Left lung (tissue), 14 donors: ENCODE measurements at places on chromosomes 6 and 20.

DNA sequence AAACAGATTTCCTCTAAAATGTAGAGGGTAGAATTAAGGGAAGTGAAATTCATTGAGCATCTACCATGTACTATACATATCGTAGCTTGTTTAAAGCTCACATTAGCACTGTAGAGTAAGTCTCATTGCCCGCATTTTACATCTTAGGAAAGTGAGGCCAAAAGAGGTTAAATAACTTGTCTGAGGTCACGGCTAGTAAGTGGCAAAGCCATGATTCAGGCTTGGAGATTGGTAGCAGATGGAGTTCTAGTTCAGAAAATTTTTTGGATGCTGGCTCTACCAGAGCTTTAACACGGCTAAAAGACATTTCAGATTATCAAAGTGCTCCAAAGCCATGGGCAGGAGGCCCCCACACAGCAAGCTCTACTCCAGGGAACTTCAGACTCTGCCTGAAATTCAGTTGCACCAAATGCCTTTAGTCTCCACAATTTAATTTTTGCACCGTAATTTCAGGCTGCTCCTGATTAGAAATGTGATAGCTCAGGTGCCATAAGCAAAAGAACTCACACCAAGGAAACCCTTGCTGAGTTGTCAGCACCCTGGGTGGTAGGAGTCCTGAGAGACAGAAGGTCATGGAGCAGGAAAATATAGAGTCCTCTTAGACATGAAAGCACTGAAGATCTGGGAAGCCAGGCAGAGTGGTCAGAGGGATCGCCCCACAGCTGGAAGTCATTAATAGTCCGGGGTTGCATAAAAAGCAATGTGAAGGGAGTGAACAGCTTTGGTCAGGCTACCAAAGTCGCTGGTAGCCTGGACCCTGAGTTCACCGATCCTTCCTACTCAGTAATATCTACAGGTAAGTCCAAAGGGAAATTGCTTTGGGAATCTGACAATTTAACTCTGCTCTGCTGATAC is 55.2 kb upstream of the ASIP start:
- no peak for DNase-seq

DNA sequence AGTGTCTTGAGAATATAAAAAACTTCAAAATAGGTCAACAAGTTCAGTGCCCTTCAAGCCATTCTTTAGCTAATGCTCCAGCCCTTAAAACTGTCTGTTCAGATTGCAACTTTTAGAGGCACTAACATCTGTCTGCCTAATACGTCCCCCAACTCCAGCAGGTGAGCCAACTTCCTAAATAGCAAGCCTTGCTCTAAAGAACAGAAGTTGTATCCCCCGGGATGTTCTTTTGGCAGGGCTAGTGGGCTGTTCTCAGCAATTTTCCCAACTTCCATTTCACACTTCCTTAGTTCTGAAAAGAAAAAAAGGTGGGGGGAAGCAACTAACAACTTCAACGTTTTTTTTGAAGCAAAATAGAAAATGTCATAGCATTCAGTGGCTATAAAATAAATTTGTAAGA is 290.0 kb upstream of the PTCHD4 start:
- no peak for DNase-seq

DNA sequence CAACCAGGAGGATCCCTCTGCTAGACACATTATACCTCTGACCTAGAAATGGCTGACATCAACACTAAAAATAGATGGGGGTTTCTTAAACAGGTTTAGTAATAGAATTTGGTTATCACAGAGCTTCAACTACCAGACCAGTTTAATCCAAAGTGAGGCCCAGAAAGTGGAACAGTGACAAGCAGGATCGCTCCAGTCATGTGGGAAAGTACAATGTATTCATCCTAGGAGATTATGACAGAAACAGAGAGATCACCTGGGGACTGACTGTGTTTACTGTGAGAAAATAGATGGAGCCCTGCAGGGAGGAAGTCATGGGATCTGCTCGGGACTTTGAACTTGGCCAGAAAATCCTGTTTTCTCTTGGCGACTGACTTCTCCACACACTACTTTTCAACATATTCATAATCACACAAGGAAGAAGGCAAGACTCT is 238.7 kb upstream of the SOX4 start:
- DNase-seq = no peak

DNA sequence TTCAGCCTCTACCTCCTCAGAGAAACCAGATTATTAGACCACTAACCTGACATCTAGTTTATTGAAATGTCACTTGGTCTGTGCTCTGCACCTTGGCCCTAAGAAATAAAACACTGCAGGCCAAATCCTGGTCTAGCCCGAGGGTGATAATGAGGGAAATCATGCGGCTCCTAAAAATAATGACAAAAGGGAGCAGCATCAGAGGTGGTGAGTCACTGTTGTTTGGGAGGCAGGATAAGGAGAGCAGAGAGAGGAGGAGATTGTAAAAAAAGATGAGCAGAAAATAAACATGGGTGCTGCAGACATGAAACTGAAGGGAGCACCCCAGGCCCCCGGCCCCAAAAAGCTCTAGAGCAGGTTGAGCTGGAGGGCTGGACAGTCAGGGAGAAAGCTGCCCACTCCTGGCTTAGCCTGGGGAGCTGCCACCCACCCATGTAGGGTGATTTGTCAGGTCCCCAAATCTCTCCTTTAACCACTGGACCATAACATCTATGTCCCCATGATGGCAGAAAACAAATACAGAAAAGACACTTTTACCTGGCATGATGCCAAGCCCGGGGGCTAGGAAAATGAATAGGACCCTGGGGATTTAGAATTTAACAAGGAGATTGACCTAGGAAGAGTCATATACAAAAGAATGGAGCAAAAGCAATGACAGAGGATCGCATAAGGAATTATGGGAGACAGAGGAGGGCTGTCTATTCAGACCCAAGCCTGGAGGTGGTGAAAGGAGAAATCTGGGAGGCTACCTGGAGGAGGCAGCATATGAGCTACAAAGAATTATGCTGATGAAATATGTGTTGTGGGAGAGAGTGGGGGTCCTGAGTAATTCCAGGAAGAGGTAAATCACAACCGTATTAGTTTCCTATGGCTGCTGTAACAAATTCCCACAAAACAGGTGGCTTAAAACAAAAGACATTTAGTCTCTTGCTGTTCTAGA is 103.7 kb downstream of the SNAP25 start:
- no peak for DNase-seq

- no peak for DNase-seq
Observed at GRCh38 chr6:45548657-45549515, 171.2 kb upstream of the SUPT3H start.

- DNase-seq = no peak
Observed at GRCh38 chr6:39388606-39389483, 66.3 kb upstream of the KCNK16 start.

GRCh38 chr6:142845143-142845571 is 99.8 kb downstream of the HIVEP2 start:
- DNase-seq = no peak

GRCh38 chr6:2797564-2798031 is 32.4 kb downstream of the WRNIP1 start:
- no peak for DNase-seq

DNA sequence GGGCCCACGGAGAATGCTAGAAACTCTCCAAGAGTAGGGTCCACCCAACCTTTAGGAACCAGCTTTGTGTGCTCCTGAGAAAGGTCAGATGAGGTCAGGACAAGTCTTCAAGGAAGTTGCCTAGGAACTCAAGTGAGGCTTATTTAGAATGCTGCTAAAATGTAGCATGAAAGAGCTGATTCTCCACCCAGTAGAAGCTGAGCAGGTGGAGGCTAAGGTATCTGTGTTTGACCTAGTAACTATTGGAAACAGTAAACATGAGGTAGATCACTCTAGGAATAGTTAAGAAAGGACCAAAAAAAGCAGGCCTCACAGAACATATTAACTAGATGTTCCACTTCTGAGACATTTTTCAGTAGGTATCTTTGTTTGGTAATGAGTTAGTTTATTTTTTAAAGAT is 13.9 kb downstream of the CEP43 start:
- no peak for DNase-seq

DNA sequence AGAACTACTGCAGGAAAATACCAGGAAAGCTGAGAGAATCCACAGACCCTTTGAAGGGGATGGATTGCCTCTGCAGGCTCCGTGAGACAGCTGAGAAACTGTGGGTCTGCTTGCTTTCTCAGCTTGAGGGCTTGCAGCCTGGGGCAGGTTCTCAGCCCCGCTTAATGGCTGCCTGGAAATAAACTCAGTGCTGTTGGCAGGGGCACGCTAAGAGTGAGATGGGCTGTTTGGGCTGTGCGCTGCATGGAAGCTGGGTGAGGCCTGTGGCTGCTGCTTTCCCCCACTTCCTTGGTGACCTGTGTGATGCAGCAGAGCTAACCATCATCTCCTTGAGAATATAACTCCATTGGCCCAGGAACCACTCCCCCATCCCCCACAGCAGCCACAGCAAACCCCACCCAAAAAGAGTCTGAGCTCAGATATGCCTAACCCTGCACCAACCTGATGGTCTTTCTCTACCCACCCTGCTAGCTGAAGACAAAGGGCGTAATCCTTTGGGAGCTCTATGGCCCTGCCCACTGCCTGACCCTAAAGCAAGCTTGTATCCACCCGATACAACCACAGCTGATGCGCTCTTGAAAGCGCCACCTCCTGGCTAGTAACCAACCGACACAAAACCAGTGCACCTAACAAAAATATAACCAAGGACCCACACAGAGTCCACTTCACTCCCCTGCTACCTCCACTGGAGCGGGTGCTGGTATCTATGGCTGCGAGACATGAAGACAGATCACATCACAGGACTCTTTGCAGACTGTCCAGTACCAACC is 800.6 kb upstream of the MAP3K7 start:
- no peak for DNase-seq

GRCh38 chr6:137089305-137089704 is 44.5 kb upstream of the IL20RA start:
- no peak for DNase-seq

DNA sequence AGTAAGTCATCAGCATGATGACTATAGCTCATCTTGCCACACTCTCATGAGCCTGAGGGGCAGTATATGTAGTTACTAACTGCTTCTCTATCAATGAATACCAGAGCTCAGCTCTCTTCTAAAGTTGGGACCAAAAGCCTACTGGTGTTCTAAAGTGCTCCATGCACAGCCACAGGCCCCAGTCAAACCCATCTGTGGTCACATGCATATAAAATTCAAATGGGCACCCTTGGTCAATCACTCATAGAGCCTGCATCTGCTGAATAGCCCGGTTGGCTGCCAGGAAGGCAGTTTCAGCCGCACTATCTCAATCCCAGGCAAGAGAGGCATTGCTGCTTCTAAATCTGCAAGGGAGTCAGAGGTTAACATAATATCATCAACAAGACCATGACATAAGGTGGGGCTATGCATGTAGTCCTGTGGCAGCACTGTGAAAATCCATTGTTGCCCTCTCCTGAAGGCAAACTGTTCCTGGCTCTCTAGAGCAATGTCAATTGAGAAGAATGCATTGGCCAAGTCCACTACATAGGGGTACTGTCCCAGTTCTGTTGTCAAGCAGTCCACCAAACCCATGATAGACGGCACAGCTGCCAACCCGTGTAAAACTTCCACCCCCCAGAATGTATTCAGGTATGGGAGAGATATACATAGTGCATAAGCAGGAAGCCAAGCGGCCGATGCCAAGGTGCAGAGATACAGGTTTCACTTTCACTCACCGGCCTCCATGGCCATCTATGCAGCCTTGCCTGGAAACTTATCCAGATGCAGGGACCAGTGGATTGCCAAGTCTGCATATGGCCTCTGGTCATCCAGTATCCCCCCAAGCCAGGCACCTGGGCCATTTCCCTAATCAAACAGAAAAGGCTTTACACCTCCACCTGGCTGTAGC is 76.2 kb downstream of the ALDH8A1 start:
- DNase-seq = no peak

DNA sequence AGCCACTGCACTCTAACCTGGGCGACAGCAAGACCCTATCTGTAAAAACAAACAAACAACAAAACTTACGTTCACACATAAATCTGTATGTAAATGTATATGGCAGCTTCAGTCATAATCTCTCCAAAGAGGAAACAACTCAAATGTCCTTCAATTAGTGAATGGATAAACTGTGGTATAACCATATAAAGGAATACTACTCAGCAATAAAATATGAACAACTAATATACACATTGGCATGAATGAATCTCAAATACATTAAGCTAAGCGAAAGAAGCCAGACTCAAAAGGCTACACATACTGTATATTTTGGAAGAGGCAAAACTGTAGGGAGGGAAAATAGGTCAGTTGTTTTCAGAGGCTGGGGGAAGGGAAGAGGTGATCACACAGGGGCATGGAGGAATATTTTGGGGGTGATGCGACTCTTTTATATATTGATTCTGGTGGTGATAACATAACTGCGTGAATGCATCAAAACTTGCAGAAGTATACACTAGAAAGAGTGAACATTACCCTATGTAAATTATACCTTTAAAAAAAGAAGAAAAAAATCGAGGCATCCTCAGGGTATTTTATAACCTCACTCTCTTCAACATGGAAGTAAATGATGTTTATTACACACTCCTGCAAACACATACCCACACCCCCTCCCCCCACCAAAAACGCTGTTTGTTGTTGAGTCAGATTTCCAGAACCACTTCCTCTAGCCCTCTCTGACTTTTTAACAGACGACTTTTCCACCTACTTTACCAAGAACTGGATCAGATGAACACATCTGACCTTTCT is 115.2 kb upstream of the RNF24 start:
- no peak for DNase-seq

- peak; percentile 10 for DNase-seq
Observed at GRCh38 chr20:63096681-63097335, 90.0 kb upstream of the BHLHE23 start.

DNA sequence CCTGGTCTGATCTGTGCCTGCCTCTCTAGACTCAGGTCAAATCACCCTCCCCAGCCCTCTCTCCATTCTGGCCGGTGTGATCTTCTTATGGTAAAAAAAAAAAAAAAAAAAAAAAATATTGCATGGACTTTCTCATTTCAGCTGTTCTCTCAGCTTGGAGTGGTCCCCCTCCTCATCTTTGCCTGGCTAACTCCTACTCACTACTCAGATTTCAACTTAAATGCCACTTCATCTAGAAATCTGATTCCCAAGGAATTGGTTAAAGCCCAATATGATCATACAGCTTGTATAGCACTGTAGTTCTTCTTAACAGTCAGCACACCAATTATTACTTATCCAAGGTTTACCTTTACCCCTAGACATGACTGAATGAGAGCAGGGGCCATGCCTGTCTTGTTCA is 105.9 kb upstream of the CARMIL1 start:
- no peak for DNase-seq

DNA sequence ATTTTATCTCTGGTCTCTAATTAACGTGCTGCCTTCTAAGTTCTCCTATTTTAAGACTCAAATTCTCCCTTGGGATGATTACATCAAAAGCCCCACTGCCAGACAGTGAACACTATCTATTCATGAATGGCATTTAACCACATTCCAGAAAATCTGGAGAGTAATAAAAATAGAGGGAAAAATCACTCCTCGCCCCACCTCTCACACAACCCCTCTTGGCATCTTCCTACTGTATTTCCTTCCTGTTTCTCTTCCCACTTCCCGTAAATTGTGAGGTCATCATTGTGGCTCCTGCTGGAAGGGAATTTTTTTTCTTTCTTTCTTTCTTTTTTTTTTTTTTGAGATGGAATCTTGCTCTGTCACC is 31.5 kb downstream of the RAB44 start:
- no peak for DNase-seq
